ENCODE measurements at places on chromosomes 2 and 18.
A peak's percentile ranks its signal among the peaks of the same experiment; 100 is the strongest.

DNA sequence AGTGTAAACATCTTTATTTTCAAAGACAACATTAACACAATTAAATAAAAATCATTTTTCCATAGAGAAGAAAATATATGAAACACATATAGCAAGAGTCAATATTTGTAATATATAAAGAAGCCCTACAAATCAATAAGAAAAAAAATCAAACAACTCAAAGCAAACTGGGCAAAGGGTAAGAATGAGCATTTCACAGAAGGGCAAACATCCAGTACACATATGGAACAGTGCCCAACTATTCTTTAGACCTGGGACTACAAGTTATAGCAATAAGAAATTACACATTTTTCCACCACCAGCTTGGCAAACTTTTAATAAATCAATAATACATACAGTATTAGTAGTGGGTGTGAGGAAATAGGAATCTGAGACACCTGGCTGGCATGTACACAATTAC is 324.1 kb downstream of the CYP26B1 start:
- no peak for DNase-seq

DNA sequence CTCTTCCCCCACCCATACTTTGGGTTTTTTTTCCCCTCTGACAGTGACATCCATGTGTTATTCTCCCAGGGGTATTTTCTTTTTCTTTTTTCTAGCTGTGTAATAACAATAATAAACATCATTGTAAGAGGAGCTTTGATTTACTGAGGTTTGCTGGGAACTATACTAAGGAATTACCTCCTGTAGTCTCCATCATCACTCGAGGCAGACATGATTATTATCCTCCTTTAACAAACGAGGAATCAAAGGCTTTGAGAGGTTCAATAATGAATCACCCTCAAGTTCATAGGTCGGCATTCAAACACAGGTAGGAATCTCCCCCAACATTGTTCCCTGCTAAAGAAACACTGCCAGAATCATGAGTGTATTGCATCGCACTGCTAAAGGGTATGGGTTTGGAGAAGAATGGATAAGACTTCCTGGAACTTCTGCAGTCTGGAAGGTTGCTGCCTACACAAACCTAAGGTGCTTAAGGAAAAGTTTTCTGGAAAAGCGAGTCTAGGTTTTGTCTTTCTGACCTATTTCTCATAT is 260.2 kb upstream of the SESTD1 start:
- no peak for DNase-seq

DNA sequence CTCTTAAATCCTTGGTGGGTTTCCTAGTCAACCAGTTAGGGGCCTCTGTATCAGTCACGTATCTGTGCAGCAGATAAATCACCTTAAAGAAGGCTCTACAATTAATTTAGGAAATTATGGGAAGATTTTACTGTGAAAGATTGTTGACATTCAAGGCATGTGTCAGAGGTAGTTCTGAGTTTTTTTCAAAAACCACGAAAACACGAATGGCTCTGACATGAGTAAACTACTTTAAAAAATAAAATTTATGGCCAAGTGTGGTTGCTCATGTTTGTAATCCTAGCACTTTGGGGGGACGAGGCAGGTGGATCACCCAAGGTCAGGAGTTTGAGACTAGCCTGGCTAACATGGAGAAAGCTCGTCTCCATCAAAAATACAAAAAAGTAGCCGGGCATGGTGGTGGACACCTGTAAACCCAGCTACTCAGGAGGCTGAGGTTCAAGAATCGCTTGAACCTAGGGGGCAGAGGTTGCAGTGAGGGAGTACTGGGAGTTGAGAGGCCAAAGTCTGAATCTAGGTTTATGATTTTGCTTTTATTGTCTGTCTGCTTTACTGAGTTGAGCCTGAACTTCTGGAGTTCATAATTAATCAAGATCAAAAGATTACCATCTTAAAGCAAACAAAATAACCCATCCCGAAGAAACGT is 77.1 kb downstream of the SPRED2 start:
- DNase-seq = no peak

DNA sequence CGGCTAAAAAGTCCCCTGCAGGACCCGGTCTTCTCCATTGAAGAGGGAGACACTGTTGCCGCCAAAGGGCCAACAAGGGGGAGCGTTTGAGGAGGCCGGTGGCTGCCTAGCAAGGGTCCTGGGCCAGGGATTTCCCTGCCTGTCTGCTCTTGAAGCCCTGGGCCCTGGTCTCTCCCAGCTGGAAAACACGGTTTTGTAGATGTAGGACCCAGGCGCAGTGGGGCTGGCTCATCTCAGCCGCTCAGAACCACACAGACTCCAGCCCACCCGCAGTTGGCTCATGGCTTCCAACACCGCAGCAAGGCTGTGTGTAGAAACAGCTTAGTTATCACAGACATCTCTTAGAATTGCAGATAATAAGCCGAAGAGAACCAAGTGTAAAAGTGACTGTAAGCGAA is 57.1 kb upstream of the TWIST2 start:
- no peak for DNase-seq

- DNase-seq = no peak
Observed at GRCh38 chr18:10100196-10100595, 186.4 kb downstream of the VAPA start.

- no peak for DNase-seq
Observed at GRCh38 chr2:233803292-233803911, 25.3 kb downstream of the MROH2A start.

- DNase-seq = no peak
Observed at GRCh38 chr2:28477087-28477486, 18.8 kb upstream of the PLB1 start.

DNA sequence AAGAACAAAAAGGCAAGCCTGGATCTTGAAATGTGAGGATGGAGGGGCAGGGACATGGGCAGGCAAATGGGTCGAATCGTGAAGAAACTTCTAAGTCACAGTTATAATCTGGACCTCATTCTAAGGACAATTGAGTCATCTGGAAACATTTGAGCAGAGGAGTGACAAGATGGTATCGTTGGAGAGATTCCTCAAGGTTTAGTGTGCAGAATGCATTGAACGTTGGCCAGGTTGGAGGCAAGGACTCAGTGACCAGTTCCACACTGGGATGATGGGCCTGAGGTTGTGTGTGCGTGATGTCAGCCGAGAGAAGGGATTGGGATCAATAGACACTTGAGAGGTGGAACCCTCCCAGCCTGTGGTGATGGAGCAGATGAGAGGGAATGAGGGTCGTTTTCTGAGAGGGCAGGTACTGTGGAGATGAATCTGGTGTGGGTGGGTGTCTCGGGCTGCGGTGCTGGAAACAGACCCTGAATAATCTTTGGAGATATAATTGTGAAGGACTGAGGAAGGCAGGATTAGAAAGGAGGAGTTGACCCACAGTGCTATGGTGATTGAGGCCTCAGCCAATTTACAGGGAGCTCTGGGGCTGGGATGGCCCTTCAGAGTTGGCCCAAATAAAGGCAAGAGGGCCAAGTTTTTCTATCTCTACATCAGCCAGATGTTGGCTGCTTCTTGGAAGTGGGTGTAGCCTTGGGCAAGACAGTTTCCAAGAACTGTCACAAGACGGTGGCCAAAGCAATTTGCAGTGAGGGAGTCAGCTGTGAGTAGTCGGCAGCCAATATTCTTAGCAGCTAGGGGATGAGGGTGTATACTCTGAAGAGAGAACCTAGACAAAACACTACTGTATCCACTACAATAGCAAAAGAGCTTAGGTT is 5.8 kb upstream of the ZNF532 start:
- DNase-seq = no peak

DNA sequence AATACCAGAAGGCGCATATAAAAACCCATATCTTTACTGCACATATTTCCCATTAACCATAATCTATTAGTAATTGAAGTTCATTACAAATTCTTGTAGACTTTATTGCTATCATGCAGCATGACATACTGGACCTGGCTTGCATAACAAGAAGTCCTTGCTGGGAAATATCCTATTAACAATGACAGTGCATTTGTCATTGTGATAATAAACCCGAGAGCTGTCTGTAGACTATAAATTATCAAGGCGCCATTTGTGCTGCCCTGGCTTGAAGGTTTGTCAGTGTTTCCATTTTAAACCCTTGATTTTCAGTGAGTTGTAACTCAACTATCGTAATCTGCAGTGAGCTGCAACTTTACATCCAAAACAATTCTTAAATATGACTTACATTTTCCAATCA is 59.0 kb downstream of the HNMT start:
- DNase-seq = peak; percentile 47

GRCh38 chr2:241545523-241546473 is 12.7 kb upstream of the BOK start:
- DNase-seq = no peak

- DNase-seq = no peak
Observed at GRCh38 chr18:8890957-8891464, 185.7 kb downstream of the MTCL1 start.

DNA sequence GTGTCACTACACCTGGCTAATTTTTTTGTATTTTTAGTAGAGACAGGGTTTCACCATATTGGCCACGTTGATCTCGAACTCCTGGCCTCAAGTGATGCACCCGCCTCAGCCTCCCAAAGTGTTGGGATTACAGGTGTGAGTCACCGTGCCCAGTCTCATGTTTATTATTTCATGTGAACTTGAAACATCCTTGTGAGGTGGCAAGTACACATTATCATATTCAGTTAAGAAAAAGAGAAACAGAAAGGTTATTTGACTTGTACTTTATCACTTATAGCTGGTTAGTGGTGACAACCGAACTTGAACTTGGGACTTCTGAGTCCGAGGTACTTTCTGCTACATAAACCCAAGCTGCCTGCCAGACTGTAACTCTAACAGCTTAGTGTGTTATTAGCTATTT is 24.4 kb downstream of the ABHD3 start:
- DNase-seq = no peak

- peak; percentile 84 for DNase-seq
Observed at GRCh38 chr2:6254441-6254840, 562.3 kb downstream of the SOX11 start.

GRCh38 chr18:67104700-67105284 is 411.7 kb downstream of the DSEL start:
- DNase-seq = no peak

DNA sequence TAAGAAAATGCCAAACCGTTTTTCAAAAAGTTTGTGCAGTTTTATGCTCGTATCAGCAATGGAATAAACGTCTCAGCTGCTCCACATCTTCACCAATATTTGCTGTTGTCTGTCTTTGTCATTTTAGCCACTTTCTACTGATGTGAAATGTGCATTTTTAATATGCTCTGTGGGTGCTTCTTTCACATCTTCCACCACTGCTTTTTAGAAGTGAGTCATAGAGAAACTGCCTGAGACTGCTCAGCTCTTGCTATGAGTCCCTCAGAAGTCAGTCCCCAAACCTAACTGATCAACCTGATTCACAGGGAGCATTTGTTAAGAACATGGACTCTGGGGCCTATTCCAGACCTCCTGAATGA is 41.0 kb upstream of the EPC2 start:
- DNase-seq = no peak

DNA sequence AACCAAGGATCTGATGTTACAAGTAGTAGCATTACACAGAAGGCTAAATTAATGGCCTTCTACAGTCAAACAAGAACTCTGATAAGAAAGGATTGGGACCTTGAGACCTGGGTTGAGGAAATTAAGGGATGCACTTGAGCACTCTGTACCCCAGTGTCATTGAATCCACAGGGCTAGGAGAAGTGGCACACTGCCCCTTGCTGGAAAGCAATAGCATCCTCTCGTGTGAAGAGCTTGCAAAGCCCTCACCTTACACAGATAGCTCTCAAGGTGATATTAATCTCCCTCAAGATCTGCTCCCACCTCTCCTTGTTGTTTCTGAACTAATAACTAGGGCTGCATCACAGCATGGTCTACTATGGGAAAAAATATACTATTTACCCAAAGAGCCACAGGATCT is 26.5 kb upstream of the CHST9 start:
- DNase-seq = no peak

GRCh38 chr2:217972490-217972889 is 30.3 kb downstream of the TNS1 start:
- no peak for DNase-seq

GRCh38 chr2:54227798-54228197 is 28.2 kb downstream of the TSPYL6 start:
- no peak for DNase-seq

GRCh38 chr2:158501301-158501700 is 44.5 kb downstream of the PKP4 start:
- peak; percentile 58 for DNase-seq

DNA sequence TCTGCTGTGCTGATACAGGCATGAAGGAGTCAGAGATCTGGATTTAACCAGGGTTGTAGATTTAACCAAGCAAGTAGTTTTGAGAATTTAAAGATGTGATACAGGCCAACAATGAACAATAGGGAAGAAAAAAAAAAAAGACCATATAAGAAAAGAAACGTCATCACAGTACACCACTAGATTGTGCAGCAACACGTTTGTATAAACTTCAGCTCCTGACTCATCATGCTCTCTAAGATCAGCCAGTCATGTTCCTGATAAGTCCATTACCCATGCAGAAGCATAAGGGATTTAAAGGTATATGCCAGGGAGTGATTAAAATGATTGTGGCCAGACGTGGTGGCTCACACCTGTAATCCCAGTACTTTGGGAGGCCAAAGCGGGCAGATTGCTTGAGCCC is 22.3 kb upstream of the ERICH2 start:
- DNase-seq = no peak

All from DMS153 (cell line).